ENCODE measurements at places on chromosomes 7 and 10.

DNA sequence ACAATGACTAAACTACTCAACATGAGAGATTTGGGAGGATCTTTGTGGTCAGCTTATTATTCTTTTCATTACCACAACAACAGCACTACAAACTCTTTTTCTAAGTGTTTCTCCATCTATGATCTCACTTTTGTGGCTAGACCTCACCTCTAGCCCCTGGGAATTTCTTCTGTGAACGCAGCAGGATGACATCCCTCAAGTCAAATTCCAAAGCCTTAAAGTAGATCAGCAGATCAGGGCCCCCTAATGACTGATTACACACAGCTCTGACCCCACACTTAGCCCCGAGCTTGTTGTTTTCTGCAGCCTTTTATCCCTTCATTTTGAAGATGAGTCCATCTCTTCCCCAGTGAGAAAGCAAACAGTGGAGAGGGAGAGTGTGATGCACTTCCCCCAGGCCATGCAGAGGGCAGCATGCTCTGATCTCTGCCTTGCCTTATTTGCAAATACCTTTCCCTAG, 27.3 kb downstream of the TFAM start:
- DNase-seq = peak; percentile 45

DNA sequence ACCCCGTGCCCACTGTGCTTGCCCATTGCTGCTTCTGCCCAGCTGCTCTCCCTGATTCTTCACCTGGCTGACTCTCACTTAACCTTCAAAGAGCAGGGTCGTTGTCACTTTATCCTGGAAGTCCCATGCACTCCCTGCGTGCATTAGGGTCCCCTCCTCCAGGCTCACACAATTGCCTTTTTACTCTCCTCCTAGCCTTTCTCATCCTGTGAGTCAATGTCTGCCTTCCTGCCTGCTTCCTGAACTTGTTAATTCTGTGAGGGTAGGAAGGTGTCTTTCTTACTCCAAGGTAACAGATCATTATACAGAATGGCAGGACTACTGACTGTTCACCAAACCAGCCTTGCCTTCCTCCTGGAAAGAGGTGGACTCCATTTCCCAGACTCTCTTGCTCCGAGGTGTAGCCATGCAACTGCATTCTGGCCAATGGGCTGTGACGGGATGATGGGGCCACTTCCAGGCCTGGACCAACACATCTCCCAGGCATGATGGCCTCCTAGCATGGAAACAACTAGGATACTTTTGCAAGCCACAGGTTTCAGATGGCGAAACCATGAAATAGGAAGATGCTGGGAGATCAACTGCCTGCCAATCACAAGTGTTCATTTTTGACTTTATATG, 54.7 kb downstream of the ARHGAP22 start:
- DNase-seq = no peak

DNA sequence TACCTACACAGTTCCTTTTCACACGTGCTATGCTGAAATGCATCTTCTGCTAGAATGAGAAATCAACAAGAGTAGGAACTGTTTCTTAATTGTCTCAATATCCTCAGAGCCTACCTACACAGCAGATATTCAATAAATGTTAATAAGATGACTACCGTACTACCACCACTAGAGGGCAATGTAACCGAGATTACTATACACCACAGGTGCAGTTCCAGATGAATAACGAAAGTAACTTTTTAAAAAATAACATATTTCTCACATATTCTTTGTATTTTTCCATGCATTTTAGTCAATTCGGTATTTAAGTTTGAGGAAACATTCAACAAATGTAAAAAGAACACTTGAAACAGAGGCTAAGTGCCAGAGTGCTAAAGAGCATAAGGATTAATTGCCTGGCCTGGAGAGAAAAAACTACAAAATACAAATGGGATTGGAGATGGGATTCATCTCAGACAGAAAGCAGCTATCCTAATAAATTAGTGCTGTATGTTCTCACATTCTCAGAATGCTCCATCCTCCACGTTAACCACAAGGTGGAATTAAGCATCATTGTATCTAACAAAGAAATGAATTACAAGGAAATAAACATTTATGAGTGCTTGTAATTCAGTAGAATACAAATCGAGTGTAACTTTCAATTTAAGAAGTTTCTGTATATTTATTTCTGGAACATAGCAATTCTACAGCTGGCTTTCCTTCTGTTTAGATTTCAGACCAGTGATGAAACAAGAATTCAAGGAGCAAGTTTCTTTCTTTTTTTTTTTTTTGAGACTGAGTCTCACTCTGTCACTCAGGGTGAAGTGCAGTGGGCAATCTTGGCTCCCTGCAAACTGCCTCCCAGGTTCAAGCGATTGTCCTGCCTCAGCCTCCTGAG, 20.3 kb upstream of the HECTD2 start:
- DNase-seq = peak; percentile 79

GRCh38 chr7:97381815-97382554, 264.5 kb downstream of the SDHAF3 start:
- no peak for DNase-seq

- no peak for DNase-seq
Observed at GRCh38 chr7:149021725-149022062, 6.6 kb downstream of the PDIA4 start.

DNA sequence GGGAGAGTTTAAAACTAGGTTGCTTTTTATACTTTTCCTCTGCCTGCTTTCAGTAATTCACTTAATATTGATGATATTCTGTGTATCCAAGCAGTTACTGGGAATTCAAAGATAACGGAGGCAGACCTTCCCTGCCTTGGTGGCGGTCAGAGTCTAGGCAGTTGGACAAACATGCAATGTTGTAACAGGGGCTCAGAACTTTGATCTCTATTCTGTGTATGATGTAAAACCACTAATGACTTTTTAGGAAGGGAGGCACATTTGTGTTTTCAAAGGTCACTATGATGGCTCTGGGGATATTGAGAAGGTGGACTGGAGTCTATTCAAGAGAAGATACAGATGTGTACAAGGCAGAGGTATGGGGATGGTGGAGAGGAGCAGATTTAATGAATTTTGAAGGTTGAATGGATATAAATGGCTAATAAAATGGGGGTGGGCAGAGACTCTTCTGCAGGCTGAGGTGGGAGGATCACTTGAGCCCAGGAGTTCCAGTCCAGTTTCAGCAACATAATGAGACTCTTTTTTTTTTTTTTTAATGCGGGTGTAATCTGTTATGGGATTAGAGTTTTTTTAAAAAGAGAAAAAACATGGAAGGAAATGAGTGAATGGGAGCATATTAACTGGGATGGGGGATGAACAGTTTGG, 5.7 kb upstream of the PON2 start:
- DNase-seq = no peak

DNA sequence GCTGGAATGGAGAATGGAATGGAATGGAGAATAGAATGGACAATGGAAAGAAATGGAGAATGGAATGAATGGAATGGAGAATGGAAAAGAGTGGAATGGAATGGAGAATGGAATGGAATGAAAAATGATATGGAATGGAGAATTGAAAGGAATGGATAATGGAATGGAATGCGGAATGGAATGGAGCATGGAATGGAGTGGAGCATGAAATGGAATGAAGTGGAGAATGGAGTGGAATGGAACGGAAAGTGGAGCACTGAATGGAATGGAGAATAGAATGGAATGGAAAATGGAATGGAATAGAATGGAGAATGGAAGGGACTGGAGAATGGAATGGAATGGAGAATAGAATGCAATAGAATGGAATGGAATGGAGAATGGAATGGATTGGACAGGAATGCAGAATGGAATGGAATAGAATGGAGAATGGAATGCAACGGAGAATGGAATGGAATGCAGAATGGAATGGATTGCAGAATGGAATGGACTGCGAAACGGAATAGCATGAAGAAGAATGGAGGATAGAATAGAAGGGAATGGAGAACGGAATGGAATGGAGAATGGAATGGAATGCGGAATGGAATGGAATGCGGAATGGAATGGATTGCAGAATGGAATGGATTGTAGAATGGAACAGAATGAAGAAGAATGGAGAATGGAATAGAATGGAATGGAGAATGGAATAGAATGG, 89.4 kb downstream of the NSUN6 start:
- no peak for DNase-seq

DNA sequence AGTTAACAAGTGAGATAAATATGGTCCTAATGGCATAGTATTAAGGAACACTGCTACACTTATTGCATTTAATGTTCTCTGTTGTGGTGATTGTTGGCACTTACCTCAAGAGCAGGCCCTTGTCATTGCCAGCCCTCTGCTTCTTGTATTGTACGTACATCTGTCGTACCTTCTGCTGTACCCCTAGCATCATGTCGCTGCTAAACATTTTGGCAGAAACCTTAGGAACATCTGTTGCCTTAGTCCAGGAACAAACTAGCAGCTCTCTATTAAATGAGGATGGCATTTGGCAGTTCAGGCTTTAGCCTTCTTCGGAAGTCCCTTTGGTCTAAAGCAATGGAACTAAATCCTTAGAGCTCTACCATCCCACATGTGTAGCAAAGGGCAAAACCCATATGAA, 47.6 kb downstream of the PRKG1 start:
- no peak for DNase-seq

GRCh38 chr7:132771301-132771730, 195.0 kb upstream of the PLXNA4 start:
- no peak for DNase-seq

- peak; percentile 64 for DNase-seq
Observed at GRCh38 chr10:29392376-29393021, 103.6 kb downstream of the LYZL1 start.

DNA sequence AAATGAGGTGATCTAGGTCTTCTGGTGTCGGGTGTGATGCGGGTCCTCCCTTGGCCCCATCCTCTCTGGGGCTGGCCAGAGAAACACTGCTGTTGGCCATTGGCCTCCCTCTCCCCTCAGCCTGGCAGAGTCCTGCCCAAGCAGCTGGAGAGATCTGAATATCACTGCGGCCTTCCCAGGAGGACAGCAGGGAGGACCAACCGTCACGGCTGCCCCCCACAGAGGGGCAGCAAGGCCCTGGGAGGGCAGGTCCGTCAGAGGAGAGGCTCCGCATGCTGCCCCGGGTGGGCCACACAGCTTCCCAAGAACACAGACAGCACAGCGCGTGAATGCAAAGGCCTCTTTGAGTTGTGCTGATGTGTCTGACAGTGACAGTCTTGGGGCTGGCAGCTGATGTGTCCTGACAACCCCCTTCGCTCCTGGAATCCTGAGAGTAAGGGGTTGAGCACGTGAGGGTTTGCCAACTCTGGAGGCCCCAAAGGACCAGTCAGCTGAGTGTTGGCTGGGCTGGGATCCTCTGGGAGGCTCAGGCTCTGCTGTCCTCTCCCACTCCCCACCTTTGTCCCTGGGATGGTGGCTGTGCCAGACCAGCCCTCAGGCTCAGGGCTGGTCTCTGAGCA, 132.5 kb upstream of the UNC5B start:
- no peak for DNase-seq

DNA sequence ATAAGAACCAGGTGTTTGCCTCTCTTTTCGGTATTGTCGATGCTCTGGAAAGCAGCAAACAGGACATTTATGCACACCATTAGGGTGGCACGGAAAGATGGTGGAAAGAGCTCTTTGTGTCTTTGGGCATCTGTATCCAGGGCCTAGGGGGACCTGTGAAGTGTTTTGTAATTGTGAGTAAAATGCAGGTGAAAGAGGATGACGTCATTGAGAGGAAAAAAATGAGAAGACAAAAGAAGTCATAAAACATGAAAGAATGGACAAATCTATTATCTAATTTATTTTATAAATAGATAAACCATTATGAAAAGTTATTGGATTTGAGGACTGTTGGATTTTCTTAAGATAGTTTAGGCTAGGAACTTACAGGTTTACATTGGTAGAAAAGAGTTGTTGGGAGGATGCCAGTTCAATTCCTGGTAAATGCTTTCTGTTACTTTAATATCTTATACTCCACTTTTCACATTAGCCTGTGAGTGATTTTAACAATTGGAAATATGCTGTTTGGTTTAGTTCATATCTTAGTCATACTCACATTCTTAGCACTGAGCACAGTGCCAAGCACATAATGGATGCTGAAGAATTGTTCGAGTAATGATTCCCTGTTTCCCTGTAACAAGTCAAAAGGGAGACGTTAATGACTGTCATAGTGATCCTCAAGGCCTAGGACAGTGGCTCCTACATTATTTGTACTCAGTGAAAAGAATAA, 62.6 kb downstream of the EXOC4 start:
- DNase-seq = peak; percentile 35

DNA sequence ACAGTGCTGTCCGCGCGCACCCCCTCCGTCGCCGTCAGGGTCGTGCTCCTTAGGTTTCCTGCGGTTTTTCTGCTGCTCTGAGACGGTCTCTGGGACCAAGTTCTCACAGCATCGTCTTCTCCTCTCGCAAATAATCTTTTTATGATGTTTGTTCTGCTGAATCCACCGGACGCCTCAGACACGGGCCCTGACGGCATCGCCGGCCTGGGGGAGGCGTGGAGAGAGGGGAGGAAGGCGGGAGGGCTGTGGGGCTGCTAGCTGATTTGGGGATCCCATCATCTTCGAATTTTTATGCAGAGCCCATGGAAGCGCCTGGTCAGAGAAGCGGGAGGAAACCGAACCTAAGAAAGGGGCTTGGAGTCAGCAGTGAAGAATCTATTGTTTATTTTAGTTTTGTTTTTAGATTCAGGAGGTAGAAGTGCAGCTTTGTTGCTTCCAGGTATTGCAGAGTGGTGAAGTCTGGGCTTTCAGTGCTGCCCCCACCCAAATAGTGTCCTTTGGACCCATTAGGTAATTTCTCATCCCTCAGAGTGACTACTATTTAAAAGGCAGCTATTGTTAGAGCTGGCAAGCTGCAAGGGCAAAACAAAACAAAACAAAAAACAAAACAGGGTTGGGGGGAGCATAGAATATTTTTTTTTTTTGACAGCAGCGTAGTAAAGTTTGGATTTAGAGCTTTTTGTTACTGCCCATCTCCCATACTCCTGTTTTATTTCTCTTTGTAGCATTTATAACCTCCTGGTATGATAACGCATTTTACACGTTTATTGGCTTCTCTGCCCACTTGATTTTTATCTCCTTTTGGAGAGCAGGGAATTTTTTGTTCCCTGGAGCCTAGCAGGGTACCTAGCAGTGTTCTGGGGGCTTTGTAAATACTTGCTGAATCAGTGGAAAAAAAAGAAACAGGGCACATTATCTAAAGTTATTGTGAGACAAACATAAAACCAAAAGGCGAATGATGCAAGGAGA, 92.6 kb downstream of the SPAG6 start:
- no peak for DNase-seq

- no peak for DNase-seq
Observed at GRCh38 chr10:96125142-96125515, 5.0 kb upstream of the ZNF518A start.

- no peak for DNase-seq
Observed at GRCh38 chr10:104601166-104601565, 39.9 kb upstream of the SORCS3 start.

DNA sequence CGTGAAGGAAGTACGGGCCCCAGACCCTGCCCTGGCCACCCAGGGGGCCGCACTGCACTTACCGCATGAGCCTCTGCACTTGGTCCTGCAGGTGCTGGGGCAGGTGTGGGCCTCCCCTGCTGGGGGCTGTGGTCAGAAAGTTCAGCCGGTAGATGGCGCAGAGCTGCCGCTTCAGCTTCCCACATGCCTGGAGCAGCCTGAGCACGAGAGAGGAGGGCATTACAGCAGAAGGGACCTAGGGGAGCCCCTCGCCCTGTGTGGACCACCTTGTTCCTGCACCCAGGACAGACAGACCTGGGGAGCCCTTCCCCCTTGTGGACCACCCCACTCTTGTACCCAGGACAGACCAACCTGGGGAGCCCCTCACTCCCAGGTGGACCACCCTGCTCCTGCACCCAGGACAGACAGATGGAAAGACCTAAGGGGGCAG, 8.7 kb upstream of the PYROXD2 start:
- peak; percentile 67 for DNase-seq
